ENCODE measurements at places on chromosomes 2 and 18. TPM values are rescaled to one million over a fixed set of nuclear protein-coding genes. Genes with fewer than 3 reads are reported as not detected.
A peak's percentile ranks its signal among the peaks of the same experiment; 100 is the strongest.

Gene PRADC1
- total RNA-seq = 15.0 TPM

Gene LAMA3
- total RNA-seq = 15.7 TPM

Gene MAP3K20
- total RNA-seq = 68.2 TPM

Gene COL4A3
- 1.3 TPM for total RNA-seq

Gene UGT1A5
- not detected for total RNA-seq

GRCh38 chr2:9830685-9831410, 12.4 kb upstream of the TAF1B start:
- no peak for DNase-seq

DNA sequence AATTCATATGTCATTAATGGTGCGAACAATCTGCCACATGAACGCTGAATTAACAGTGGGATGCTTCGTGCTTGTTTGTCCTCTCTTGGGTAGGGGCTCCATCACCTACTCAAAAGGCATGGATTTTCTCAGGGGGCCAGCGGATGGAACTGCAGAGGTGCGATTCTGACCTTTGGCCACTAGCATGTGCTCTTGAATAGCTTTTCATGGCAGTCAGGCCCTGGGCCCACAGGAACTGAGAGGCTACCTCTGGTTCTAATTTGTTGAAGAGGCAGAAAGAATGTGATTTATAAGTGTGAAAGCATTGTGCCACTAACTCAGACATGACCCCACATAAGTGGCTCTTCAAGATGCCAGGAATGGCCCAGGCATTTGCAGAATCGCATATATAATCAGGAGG, 283.2 kb downstream of the INSIG2 start:
- DNase-seq = peak; percentile 78

- DNase-seq = no peak
These were observed 96.9 kb downstream of the LOXHD1 start for GRCh38 chr18:46559946-46560670.

DNA sequence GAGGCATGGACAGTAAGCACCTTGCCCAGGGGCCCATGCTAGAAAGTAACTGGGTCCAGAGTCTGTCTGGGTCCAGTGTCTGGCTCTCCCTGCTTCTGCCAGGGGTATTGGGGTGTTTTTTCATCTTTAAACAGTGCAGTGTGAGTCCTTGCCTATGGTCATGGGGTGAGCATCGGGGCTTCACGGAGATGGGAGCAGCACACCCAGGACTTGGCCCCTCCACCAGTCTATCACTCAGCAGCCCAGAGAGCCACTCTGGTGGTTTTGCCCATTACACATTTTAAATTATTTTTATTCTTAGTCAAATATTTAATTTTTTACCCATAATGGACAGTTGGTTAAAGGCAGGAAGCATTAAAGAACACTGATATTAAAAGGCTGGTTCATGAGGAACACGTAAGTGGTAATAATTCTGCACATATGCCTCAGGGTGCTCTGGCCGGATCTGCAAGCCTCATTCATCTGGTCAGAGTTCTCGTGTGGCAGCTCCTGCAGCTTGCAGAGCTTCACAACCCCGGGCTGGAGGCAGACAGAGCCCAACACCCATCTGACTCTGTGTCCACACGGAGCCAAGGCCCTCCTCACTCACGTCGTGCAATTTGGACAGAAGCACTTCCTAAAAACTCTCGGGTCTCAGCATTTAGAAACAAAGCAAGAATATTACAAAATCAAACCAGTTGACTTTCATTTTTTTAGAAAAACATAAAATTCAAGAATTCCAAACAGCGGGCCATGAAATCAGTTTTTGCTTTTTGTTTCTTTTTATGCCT, 204.1 kb downstream of the CTIF start:
- DNase-seq = peak; percentile 90

GRCh38 chr18:6363216-6363615, 51.5 kb downstream of the L3MBTL4 start:
- DNase-seq = no peak
